ENCODE measurements at places on chromosomes 6 and 20.

DNA sequence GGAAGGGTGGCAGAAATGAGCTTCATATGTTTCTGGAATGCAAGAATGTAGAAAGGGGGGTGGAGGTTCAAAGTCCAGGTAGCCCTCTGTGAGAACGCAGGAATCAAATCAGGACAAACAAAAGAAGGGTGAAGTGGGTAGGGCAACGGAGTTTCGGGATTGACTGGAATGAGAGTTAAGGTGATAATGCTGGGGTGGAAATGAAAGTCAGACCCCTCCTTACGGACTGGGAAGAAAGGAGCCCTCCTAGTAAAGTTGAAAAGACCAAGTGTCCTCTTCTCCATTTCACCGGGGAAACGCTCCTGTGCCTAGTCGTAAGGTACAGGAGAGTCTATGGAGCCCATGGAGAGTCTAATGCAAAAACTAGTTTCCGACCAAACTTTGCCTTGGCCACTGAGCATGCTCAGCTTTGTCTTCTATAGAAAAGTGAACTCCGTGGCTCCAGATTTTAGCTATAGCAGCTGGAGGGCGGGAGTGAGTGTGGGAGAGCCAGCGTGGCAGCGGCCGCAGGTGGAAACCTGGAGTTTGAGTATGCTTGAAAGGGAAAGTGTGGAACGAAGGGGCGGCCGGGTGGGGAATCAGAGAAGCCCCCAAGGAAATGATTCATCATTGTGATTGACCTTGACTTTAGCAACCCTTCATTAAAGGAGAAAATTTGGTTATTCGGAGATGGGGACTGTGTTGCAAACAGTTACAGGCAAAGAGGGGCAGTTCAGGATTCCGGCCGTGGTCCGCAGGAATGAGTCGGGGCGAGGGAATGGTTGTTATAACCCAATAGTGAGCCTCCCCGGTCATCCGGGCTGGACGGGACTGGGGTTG lies 1.3 kb upstream of the LRRC1 start:
- DNase-seq = peak; percentile 24

DNA sequence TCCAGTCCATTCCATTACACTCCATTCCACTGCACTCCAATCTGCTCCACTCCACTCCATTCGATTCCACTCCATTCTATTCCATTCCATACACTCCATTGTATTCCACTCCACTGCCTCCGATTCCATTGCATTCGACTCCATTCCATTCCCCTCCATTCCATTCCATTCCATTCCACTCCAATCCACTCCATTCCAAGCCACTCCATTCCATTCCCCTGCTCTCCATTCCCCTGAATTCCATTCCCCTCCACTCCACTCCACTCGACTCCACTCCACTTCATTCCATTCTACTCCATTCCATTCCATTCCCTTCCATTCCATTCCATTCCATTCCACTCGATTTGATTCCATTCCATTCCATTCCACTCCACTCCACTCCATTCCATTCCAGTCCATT lies 25.7 kb upstream of the DEFB125 start:
- no peak for DNase-seq

DNA sequence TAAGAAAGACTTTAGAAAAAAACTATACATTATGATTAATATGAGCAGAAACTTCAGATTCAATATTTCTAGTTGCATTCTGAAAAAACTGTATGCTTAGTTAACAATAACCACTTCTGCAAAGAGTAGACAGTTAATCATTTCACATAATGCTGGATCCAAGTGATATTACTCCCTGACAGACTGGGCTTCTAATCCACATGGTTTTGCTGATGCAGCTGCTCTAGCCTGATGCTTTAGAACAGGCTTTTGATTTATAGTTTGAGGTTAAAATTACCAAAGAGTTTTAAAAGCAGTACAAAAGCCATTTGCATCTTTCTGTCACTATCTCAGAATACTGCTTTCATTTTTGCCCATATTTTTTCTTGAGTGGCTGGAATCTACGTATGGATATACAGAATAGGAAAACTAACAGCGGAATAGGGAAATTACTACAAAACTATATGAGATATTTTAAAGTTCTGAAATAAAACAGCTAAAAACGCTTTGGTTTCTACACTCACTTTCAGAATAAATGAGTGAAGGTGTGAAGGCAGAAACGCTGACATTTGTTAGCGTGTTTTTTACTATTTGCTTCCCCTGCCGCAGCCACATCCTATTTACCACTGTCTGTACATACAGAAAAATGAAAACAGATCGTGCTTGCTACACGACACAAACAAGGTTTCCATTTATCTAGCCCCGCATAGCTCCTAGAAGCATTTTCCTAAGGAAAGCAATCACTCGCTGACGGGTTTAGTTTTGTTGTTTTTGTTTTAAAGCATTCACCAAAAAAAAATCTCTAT lies 61.7 kb downstream of the METTL24 start:
- no peak for DNase-seq

GRCh38 chr20:44219170-44219730 lies 8.7 kb upstream of the OSER1 start:
- no peak for DNase-seq

DNA sequence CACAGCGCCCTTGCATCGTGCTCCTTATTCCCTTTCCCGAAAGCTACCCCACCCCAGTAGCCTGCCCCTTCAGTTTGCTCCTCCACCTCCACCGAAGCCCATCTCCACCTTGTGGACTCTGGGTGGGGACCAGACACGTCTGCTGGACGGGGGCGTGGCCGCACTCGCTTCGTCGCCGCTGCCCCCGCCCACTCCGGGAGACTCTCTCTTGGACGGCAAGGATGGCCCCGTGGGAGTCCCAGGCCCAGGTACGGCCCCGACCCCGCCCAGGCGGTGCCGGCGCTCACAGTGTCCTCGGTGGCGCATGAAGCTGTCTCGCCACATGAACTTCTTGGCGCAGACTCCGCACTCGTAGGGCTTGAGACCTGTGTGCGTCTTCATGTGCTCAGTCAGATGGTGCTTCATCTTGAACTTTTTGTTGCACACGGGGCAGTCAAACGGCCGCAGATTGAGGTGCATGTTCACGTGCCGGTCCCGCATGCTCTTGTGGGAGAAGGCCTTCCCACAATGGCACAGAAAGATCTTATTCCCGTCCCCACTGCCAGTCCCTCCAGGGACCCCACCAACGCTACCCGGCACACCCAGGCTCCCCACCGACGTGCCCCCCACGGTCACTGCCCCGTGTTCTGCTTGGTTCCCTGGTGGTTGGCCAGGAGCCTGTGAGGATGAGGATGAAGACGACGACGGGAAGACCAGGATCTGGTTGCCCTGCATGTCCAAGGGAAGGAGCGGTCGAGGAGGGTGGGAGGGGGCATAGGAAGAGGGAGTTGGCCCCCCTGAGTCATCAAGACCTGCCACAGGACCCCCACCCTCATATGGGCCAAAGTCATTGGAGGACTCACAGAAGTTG lies 1.3 kb upstream of the TAPBP start:
- no peak for DNase-seq

- no peak for DNase-seq
These were observed 1.6 kb upstream of the SNX9 start for GRCh38 chr6:157821342-157822033.

GRCh38 chr20:51738877-51739447 lies 29.2 kb downstream of the ATP9A start:
- DNase-seq = no peak

DNA sequence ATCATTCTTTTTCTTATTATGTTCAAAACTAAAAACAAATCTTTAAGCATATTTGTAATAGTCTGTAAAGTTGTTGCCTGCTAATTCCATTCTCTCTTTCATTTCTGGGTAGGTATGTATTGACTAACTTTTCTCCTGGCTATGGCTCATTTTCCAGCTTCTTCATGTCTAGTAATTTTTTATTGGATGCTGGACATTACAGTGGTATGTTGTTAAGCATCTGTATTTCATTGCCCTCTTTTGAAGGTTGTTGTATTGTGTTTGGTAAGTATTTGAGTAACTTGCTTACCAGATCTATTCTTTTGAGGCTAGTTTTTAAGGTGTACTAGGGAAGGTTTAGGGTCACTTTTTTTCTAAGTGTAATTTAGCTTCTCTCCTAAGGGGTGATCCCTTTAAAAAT lies 230.9 kb downstream of the TTLL2 start:
- DNase-seq = no peak

DNA sequence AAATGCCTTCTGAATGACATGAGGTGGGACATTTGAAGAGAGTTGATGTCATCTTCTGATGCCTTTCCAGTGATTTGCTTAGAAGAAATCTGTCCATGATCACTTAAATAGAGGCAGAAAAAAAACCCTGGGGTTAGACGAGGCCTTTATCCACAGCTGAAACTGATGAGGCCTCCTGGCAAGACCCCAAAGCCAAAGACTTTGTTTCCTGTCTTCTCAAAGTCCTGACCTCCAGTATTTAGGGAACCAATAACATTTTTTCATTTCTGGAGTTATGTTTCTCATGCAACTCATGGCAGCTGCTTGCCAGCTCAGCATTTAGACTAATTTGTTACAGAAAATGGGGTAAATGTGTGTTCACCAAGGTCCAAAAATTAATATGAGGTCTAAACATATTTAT lies 248.0 kb upstream of the PRDM1 start:
- peak; percentile 79 for DNase-seq
